Upper lobe of right lung (tissue), 1 donor: ENCODE measurements at places on chromosomes 1 and 21. TPM values are rescaled to one million over a fixed set of nuclear protein-coding genes. Genes with fewer than 3 reads are reported as not detected.

The UTS2 gene
- total RNA-seq = not detected

The PTPRU gene
- total RNA-seq = 45.5 TPM

GRCh38 chr1:57986432-57986831 lies 560.1 kb downstream of the OMA1 start:
- H3K4me3 ChIP-seq = no peak overlapping the region
- no peak for DNase-seq
- no peaks in the 10 kb centered on the region for H3K36me3 ChIP-seq
- no peaks in the 10 kb centered on the region for H3K27me3 ChIP-seq
- H3K27ac ChIP-seq = no peak overlapping the region

- peaks cover 50% of the 10 kb centered on the region for H3K4me1 ChIP-seq
- H3K27me3 ChIP-seq = no peaks in the 10 kb centered on the region
- H3K27ac ChIP-seq = no peak overlapping the region
- no peak overlapping the region for H3K4me3 ChIP-seq
- no peak for DNase-seq
Observed at GRCh38 chr1:89697383-89697782, 64.5 kb downstream of the LRRC8C start.

- H3K4me3 ChIP-seq = no peak overlapping the region
- no peak for DNase-seq
- H3K27me3 ChIP-seq = no peaks in the 10 kb centered on the region
- no peaks in the 10 kb centered on the region for H3K4me1 ChIP-seq
- no peak overlapping the region for H3K27ac ChIP-seq
Observed at GRCh38 chr1:33206340-33206739, 24.5 kb upstream of the TRIM62 start.
